ENCODE measurements at places on chromosomes 1 and 21.

GRCh38 chr21:38289705-38290485, 33.1 kb downstream of the KCNJ15 start:
- DNase-seq = no peak

DNA sequence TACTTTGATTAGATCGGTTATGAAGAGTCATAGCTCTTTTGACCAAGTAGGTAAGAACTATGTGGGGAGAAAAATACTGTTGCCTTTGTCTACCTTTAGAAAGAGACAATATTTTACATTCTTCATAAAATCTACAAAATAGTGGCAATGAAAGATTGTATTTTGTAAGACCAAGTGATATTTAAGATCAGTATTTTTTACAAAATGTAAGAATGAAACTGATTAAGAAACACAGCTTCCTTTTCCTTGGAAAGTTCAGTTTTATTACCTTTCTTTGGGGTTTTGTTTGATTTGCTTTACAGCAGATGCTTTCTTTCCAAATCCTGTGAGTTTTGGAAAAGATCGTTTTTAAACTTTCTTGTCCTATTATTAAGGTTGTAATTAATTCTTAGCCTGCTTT, 69.8 kb downstream of the SLC35A3 start:
- DNase-seq = no peak

DNA sequence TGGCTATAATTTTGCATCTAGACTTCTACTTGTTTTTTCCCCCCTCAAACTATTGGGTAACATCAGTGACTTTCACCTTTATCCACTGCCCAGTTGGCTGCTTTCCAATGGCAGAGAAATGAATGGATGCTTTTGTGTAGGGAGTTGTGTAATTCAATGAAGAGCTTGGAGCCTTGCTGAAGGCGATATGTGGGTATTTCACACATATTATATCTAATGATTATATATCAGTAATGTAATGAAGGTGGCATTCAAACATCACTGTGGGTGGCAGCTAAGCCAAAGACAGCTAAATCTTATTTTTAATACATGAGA, 81.2 kb downstream of the TGFB2 start:
- DNase-seq = no peak

GRCh38 chr1:242402956-242403355, 121.5 kb downstream of the PLD5 start:
- DNase-seq = no peak

DNA sequence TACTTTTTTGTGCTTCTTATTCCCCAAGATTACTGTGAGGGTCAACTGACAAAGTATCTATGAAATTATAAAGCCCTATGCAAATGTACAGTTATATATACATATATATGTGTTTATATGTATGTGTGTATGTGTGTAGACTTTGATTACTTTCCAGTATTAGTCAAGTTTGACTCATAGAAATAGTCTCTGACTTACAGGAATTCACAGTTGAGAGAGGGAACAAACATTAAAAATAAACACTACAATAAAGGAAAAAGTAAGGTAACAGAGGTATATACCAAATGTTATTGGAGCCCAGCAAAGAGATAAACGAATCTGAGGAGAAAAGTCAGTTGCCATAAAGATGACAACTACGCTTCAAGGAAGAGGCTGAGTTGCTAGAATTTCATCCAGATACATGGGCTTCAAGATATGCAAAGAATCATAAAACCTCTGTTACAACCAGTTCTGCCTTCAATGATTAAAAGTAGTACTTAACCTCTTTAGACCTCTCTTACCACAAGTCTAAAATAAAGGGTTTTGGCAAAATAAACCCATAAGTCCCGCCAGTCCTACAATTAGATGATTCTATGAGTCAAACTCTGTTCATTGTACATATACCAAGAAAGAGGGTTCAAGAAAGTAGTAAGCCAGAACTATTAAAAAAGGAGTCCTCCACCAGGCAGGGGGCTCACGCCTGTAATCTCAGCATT, 7.2 kb downstream of the IFT25 start:
- DNase-seq = no peak

DNA sequence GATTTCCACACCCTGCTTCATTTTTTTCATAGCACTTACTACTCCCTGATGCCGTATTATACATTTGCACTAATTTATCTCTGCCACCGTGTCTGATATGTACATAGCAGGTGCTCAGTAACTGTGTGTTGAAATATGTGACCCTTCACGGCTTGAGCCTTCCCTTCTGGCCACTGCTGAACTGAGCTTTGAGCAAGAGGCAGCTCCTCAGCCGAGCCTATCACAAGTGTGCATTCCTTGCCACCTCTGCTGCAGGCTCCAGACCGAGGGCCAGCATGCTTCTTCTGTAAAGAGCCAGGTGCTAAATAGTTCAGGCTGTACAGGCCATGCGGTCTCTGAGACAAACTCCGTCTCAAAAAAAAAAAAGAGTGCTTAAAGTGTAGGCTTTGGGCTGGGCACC, 22.6 kb downstream of the PLEKHM2 start:
- no peak for DNase-seq

GRCh38 chr1:242824435-242824834, 299.9 kb upstream of the PLD5 start:
- DNase-seq = no peak

GRCh38 chr1:25146451-25146855, 85.8 kb downstream of the SYF2 start:
- DNase-seq = no peak

DNA sequence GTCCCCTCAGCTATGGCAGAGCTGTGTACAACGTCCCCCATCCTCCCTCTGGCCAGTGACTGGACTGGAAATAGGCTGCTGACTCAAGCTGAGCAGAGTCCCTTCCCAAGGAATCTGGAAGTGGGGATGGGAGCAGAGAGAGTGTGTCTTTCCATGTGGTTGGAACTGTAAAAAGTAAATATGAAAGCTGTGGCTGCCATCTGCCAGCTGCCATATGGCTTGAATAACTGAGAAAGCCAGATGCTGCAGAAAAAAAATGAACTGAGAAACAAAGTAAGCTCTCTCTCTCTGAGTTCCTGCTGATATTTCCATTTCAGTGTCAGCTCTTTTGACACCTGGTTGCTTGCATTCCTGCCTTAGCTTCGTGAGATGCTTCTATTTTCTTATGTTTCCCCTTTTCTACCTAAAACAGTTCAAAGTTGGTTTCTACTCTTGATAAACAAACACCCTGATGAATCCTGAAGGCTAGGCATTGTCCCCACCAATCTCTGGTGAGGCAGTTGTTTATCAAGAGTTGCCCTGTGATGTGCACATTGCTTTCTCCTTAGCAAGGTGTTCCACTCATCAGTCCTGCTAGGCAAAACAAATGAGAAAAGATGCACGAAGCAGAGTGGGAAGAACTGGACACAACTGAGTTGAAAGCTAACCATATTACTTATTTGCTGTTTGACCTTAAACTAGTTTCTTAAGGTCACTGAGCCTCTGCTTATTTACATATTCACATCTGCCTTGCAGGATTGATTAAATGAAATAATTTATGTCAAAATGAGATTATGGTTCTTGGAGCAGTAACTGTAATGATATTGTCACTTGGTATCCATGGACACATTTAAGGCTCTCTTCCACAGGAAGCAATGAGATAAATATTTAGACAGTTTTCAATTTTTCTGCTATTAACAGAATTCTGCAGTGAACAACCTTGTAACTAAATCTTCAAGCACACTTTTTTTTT, 16.6 kb upstream of the DR1 start:
- DNase-seq = no peak

DNA sequence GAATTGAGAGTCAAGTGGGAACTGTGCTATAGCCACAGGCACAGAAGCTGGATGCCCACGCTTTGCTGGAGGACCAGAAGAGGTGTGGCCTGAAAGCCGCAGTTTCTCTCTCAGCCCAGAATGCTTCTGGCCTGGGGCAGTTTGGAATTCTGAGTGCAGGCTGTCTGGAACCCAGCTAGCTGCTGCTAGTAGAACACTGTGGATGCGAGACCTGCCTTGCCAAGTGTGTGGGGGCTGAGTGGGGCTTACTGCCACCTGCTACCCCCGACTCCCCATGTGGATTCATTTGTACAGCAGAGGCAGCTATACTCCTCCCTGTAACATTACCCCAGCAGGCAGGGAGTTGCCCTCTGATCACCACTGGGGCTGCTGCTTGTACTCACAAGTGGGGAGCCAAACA, 12.2 kb downstream of the ADAMTS1 start:
- no peak for DNase-seq

GRCh38 chr1:184380468-184380867, 6.4 kb upstream of the C1orf21 start:
- no peak for DNase-seq

- DNase-seq = no peak
These were observed 455.2 kb upstream of the RUNX1 start for GRCh38 chr21:35504277-35504676.

- no peak for DNase-seq
These were observed 359.4 kb upstream of the ADAMTS5 start for GRCh38 chr21:27326301-27326700.

DNA sequence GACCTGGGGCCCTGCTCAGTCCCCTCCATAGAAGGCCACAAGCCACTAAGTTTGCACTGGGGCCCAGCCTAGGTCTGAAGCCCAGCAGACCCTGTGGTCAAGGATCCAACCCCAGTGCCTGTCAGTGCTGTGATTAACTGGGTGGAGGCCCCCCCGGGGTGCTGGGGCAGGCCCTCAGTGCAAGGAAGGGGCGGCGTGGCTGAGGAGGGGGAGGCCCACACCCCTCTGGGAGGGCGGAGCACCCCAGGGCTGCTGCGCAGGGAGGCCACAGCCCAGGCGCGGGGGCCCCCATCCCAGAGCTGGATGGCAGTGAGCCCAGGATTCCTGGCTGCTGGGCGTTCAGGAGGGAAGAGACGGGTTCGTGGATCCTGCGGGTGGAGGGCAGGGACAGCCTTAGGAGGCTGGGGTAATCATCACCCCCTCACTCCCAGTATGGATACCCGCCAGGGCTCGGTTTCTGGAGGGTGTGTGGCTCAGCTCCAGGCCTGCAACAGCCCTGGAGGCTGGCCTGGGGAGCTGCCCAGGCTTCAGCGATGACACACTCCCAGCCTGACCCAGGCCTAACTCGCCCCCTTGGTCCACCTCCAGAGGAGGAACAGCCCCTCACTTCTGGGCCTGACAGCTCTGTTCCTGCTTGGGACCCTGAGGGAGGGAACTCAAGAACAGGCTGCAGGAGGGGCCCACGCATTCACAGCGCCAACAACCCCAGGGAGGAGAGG, 890 bp downstream of the GJC2 start:
- no peak for DNase-seq

- no peak for DNase-seq
These were observed 127.2 kb downstream of the LACTBL1 start for GRCh38 chr1:22845398-22845935.

DNA sequence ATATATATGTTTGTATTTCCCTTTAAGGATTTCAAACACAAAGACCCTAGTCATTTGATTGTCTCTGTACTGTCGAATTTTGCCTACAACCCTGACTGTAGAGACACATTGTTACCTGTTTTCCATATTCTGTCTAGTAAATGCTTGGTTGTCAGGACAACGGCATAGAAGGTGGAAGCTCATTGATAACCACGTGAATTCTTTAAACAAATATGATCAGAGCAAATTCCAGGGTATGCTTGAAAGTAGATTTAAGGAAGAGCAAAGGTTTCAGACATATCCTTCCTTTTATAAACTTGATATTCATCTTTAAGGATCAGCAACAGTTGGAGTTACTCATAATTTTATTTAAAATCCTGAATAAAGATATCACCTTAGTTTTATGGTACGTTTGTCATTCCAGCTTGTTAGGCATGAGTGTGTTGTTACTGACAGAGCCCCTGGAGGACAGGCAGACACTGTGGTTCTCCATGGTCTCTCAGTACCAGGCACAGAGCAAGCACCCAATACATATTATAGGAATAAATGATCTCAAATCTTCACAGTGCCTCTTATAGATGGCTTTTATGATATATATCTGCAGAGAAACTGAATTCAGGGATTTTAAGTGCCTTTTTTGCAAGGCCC, 203.2 kb downstream of the FGGY start:
- DNase-seq = no peak

DNA sequence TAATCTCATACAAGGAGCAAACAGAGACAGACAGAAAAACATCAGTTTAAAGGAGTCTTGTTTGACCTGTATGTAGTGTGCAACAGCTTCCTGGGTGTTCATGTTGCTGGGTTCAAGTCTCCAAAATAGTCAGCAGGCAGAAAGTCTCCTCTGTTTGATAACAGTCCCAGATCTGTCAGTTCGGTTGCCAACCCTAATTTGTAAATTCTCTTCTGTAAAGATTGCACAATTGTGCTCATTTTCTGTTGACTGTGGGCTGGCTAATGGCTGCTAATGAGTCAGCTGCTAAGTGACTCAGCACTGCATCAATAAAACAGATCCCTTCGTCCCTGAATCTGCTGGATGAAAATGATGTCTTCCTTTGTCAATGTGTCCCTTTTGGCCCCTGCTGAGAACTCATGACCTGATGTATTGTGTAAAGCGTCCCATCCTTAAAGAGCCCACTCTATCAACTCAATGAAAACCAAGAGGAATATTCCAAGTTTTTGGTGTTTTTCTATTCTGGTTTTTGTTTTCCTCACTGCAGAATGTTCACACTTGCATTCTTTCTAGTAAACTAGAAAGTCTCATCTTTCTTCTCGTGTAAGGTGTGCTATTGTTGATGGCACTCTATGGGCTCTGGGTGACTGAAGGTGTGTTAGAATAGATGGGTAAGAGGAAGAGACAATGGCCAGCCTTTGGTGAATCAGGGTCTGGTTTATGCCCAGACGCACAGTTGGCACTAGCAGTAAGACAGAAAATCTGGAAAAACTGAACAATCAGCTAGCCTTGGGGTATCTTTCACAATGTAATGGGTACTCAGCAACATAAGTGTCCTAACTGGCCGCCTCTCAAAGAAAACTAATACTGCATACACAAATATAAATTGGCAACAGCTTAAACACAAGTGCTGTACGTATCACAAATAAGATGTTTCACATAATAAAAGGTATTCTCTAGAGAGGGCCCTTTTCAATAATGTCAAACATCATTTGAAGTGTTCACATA, 75.1 kb upstream of the SIPA1L2 start:
- no peak for DNase-seq

DNA sequence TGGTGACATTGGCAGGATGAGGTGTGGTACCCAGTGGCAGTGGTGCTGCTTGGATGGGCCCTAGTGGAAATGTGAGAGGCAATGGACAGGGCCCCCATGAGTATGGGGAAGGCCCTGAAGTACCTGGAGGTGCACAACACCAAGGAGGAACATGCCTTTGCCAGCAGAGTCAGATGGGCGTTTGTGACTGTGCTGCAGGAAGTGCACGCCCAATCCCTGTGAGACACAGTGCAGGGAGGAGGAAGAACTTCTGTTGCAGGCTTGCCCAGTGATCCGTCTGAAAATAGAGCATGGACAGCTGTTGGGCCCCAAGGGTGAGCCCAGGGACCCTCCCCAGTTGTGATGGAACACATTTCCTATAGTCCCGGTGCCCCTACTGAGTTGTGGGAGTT, 42.7 kb downstream of the GJA5 start:
- DNase-seq = no peak

DNA sequence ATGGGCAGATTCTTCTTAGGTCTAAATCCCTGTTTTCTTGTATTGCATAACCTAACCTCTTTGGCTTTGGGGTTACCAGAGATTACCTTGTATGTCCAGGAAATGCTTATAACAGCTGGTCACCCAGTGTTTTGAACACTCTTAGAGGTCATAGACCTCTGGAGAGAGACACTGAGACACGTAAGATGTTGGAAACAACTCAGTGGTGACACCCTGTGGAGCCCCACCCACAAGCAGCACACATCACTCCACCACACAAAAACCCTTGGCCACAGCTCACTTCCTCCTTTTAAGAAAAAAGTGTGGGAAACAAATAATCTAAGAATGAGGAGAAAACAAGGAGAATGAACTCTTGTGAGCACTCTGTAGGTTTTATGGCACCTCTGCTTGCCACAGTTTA, 26.3 kb upstream of the CYP4B1 start:
- DNase-seq = no peak

Measured in CD4-positive, alpha-beta memory T cell (primary cell).